DMS79 treated with DMSO at 0.1 percent for 48 hours (cell line): ENCODE measurements at places on chromosomes 1 and 21.

DNA sequence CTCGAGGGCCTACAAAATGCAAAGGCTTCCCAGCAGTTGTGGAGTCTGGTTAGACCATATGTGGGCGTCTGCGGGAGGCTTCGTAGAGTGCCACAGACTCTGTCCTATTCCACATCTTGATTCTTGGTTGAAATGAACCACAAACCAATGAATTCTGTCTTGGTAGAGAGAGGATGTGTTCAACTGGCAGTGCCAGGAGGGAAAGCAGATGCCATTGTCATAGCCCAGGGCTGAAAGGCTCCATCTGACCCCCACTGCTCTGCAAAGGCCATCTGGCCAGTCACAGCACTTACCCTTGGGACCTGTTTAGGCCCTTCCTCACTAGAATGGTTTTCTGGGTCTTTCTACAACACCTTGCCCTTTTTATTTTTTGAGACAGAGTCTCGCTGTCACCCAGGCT is 22.1 kb downstream of the ACOT11 start:
- no peak for DNase-seq

- no peak for DNase-seq
These were observed 1.9 kb upstream of the MYOC start for GRCh38 chr1:171654201-171654941.

DNA sequence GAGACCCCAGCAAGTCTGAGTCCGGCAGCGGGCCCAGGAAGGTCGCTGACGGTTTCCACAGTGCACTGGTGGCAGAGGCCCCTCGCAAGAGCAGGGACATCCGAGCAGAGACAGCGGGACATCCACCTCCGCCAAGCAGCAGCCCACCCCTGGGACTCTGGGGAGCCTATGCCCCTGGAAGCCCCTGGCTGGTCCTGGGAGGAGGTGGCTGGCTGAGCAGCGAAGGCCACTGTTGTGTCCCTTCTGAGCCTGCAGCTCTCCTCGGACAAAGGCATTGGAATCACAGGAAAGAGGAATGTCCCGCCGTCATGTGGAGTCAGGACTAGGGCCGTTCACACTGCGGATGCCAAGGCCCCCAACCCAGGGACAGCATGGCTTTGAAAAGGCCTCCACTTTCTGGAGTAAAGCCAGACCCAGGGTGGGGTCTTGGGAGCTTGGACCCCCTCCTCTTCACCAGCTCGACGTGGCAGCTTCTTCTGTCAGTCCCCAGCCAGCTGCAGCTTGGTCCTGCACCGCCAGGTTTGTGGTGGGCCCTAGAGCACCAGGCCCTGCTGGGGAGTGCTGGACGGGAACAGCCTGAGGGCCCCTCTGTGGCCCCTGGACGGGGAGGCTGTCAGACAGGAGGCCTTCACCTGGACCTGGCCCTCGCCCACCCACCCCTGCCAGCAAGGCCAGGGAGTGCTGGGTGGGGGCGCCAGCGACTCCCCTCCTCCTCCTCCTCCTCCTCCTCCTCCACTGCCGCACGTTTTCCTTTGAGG is 1.4 kb downstream of the MEGF6 start:
- DNase-seq = no peak

GRCh38 chr1:62260688-62261087 is 58.5 kb downstream of the KANK4 start:
- no peak for DNase-seq
